ENCODE measurements at places on chromosomes 2 and 18.

DNA sequence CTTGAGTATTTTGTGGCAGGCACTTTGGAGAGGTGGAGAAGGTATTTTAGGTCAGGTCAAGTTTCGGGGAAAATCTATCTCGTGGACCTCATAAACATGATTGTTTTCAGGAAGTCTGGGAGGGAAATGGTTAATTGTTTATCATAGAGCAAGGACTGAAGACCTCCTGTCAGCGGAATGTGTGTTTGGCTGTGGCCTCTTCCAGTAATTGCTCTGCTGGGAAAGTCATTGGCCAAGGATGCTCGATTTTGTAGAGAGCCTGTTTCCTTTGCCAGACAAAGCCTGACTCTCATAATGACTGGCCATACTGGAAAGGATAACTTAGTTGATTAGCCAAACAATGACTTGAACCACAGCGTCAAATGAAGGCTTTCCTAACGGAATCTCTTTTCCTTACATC, 30.0 kb downstream of the IL1R2 start:
- DNase-seq = peak; percentile 41

DNA sequence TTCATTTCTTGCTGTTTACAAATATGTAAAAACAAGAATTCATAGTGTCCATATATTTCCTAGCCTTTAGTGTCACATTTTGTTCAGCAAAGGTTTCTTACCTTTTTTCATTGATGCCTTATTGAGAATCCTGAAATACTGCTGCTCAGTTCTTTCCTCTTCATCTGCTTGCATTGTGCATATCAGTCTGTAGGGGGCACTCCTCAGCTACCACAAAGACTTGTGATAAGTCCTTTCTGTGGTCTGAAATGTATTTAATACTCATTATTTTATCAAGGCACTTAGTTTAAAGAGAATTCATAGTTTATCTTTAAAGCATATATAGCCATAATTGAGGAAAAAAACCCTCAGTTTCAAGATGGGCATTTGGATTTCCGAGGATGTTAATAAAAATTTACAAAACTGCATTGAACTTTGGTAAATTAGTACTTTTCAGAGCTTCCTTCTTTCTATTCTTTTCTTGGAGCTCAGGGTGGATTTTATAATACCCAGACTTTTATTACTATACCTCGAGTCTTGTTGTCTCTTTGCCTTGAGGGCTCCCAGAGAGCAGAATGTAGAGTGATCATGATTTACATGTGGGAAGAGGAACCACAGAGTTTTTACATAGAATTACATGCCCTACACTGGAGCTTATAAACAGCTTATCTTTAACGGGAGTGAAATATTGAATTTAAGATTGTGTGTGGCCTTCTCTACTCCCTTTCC, 570.1 kb downstream of the PLCL1 start:
- DNase-seq = peak; percentile 66

DNA sequence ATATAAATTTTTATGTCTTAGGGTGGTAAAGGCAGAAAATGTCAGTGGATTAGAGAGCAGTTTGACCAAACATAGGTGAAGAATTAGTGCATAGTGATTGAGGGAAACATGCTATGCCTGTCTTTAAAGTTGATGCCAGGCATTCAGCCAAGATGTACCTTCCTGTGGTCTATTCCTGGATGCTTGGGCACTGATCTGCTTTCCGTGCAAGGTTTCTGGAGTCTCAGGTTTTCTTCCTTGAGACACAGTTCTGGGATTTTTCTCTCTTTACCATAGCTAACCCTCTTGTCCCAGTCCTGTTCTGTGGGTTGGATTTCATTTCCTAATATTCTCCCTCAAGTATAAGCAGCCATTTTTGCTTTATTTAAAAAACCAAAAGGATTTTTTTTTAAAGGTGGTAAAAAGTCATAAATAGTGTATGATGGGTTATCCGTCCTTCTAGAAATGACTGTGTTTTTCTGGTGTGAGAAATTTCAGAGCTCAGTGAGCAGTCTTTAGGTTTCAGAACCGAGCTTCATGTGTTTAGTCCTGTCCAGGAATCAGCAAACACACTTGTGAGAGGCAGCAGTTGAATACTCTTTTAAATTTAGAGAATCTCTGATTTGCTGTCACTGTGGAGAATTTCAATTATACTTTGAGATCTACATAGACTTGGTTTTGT, 43.0 kb upstream of the CYBRD1 start:
- no peak for DNase-seq

DNA sequence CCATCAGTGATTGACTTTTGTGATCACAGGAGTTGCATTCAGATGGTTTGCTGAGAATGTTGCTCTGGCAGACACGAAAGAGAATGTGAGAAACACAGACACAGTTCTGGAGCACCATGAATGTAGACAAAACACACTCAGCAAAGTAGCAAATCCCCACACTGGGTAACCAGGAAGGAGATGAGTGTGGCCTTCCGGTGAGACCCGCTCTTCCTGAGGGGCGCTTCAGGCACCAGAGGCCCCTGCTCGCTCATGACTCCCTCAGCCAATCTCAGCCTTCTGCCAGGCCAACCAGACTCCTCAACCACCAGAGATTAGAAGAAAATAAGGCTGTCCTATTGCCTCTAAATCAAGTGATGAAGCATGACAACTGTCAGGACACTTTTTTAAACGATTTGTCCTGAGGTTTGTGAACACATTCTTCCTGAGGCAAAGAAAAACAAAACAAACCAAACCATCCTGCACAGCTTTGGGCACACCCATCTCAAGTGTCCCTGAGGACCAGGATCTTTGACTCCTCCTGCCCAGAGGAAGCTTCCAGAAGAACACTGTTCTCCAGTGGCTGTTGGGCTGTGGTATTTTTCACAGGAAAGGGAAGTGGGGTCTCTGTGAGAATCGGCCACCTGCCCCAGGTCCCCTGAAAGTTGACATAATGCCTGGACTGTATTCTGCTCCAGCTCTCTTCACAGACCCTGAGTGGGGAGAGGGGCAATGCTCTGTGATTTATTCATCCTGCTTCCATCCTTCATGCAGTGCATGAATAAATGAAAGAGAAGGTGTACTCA, 152.8 kb downstream of the BCL11A start:
- no peak for DNase-seq

DNA sequence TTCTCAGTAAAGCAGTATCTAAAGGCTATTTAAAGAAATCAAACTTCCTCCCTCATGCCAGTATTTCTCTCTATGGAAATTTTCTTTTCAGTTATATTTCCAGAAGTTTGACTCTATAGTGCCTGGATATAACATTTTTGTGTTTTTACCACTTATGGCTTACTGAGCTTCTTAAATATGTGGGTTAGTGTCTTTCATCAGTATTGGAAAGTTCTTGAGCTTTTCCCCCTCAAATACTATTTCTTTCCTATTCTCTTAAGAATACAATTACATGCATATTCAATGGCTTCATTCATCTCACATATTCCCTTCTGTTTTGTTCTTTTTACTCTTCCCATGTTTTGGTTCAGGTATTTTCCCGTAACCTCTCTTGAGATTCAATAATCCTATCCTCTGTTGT, 432.0 kb downstream of the SETBP1 start:
- no peak for DNase-seq

- DNase-seq = no peak
Measured at GRCh38 chr18:62060820-62061219, 126.0 kb downstream of the PIGN start.

DNA sequence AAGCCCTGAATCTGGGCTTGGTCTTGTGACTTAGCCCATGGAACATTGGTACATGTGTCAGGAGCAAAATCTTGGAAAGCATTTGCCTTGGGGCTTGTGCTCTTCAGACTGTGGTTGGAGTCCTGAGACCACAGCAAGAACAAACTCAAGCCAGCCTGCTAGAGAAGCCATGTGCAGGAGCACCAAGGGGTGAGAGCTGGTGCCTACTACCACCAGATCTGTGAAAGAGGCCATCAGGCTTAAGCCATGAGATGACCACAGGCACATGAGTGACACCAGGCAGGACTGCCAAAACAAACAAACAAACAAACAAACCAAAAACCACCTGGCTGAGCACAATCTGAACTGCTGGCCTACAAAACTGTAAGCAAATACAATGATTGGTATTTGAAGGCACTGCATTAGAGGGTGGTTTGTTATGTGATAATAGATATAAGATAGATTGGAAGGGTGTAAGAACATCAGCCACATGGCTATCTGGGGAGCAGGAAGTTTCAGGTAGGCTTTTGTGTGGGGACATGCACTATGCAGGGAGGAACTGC, 9.0 kb upstream of the TWIST2 start:
- DNase-seq = no peak
